T-helper 2 cell (primary cell): ENCODE measurements at places on chromosomes 5 and 9.
A peak's percentile ranks its signal among the peaks of the same experiment; 100 is the strongest.

- DNase-seq: no peak
These were observed 45.9 kb upstream of the RPL26L1 start for GRCh38 chr5:172913117-172913850.

GRCh38 chr5:23457780-23458179 is 49.6 kb upstream of the PRDM9 start:
- DNase-seq: no peak

- DNase-seq: no peak
These were observed 585.8 kb downstream of the TLE4 start for GRCh38 chr9:80157561-80157983.

DNA sequence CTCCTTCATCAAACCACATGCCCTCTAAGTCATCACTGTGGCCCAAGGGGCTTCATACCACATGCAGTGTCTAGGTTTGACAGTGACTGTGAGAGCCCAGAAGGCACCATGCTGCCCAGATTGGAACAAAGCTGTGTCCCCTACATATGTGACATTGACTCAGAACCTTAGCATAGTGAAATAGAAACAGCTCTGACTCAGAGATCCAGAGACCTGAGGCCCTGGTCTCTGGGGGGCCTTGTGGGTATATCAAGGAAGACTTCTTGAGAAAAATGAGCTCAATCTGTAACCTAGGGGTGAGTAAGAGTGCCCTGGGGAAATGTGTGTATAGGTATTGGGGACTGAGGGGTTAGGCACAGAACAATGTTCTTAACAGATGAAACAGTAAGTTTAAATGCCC is 7.1 kb upstream of the ENTREP1 start:
- DNase-seq: no peak

GRCh38 chr9:82975176-82975575 is 87.8 kb downstream of the RASEF start:
- no peak for DNase-seq

- peak; percentile 93 for DNase-seq
These were observed 13.3 kb downstream of the TRIM7 start for GRCh38 chr5:181191526-181192336.

GRCh38 chr5:72692231-72692637 is 124.2 kb upstream of the TNPO1 start:
- DNase-seq: no peak

DNA sequence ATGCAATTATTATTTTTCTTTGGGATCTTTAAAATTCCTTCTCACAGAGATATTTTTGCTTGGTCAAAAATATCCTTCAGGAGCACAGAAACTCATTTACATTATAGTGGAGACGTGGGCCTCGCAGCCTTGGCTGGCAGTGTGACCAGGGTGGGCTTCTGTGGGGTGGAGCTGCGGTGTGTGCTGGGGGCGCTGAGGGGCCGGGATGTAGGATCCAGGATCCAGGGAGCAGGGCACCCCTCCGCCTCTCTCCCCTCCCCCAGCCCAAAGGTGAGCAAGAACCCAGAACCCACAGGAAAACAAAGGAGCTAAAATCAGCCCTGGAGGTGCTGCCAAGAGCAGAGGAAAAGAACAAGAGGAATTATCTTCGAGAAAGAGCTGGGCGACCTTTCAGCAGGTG is 79.1 kb upstream of the OLFM1 start:
- no peak for DNase-seq

- no peak for DNase-seq
These were observed 43.0 kb upstream of the COL15A1 start for GRCh38 chr9:98900725-98901124.

- DNase-seq: no peak
These were observed 15.2 kb downstream of the TGFBR1 start for GRCh38 chr9:99119976-99120655.

GRCh38 chr5:43920422-43920821 is 317.4 kb downstream of the NNT start:
- DNase-seq: no peak

DNA sequence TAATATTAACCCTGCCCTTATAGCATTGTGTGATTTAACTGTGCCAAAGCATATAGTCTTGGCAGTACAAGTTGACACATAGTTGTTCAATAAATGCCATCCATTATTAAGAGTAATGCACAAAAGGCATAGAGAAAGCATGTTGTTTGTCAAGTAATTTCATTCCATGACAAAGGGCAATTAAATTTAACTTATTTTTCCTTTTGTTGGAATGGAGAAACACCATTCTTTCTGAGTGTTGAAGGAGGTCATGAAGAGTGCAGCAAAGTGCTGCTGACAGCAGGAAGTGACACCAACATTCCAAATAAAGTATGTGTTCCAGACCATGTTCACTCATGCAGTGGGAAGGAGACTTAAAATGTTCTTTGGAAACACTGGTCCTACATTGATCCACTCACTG is 29.1 kb downstream of the ANKDD1B start:
- no peak for DNase-seq

- no peak for DNase-seq
These were observed 1.5 kb downstream of the RORB start for GRCh38 chr9:74498621-74499095.

DNA sequence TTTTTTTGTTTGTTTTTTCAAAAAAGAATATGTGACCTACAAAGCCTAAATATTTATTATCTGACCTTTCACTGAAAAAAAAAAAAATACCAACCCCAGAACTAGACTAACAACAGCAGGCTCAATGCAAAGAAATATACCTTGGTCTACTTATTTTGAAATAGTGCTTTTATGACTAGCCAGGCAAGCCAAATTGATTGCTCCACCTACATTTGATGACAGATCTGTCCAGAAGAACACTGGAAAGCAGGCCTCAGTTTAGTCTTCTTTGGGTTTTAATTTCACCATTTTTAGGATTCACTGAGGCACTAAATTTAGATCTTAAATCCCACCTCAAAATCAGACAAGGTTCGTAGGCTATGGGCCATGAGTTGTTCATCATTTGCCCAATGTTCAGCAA is 97.3 kb downstream of the PLPP1 start:
- DNase-seq: no peak

GRCh38 chr5:161263191-161263590 is 283.3 kb downstream of the GABRB2 start:
- no peak for DNase-seq

DNA sequence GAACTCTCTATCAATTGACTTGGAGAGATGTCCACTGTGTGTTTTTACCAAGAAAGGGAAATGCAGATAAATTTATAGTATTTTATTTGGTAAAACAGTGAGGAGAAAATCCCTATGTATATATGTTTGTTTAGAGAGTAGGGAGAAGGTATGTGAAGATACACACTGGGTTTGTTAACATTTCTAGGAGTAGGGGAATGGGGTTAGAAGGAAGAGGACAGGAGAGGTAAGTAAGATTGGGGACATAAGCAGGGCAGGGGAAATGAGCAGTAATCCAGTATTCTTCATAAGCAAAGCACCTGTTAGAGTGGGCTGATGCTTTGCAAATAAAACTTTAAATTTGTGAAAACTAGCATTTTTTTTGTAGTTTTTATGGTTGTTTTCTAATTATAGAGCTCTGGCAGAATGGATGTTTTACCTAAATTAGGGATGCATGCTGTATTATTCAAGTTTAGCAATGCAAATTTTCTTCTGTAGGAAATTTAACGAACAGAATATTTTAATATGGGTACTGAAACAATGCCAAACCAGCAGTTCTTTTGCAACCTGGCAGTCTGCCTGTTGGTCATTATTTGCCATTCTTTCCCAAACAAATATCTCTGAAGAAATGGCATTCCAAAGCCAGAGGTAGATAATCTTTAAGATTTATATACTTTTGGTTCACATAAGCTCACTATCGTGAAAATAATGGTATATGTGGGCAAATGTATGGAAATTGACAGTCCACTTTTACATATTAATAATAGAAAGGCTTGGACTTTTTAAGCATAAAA is 19.4 kb upstream of the DCP2 start:
- no peak for DNase-seq

GRCh38 chr5:1545805-1546355 is 22.1 kb upstream of the LPCAT1 start:
- no peak for DNase-seq

- DNase-seq: no peak
These were observed 44.2 kb downstream of the NIPSNAP3B start for GRCh38 chr9:104808035-104808614.

DNA sequence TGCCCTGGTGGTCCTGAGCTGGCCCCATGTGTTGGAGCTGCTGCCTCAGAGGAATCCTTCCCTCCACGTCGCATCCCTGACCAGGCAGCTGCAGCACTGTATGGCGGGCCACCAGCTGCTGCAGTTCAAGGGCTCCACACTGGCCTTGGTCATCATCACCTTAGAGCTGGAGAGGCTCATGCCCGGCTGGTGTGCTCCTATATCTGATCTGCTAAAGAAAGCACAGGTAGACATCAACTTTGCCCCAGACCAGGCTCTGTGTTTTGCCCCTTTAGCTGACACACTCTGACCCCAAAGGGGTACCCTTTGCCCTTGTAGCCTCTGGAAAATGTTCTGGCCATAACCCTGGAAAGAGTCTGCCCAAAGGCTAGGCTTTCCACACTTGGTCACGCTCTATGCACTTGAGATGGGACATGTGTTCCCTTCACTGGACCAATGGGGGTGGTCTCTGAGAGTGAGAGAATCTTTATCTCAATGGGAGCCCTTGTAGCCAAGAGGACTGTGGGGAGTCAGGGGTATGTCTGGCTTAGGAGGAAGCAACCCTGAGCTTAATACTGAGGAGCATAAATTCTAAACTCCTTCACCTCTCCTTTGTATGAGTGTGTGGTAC is 4.8 kb downstream of the CCNI2 start:
- DNase-seq: no peak

DNA sequence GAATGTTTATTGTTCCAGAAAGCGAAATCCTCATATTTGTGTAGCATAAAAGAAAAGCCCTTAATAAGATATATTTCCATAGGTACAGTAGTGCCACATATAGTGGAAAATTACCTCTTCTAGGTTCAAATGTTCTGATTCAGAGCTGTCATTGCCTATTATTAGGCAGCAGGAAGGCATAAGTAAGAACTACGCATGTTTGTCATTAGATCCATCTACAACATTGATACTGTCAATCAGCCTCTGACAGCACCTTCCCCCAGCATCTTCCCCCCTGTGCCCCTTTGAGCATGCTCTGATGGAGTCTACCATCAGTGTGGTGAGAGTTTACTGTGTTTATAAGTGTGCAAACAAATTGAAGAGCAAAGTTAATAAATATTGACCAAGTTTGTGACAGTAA is 816.1 kb downstream of the TLE4 start:
- DNase-seq: no peak

DNA sequence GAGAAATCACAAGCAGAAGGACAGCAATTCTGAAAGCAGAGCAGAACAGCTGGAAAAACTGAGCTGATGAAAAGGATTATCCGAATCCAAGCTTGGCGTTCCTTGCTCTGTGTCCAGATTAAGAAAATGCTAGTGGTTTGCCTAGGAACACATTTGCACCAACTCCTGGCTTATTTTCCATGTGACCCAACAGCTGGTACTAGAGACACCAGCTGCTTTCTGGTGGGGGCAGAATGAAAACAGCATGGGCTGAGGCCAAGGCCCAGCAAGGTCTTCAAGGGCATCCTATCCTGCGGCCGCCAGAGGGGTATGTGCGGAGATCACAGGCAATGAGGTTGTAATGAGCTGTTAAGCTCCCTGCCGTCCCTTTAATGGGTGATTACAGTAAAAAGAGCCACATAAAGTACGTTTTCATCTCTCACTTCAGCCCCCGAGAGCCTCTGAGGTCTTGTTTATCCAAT is 131.5 kb downstream of the DOCK8 start:
- no peak for DNase-seq

DNA sequence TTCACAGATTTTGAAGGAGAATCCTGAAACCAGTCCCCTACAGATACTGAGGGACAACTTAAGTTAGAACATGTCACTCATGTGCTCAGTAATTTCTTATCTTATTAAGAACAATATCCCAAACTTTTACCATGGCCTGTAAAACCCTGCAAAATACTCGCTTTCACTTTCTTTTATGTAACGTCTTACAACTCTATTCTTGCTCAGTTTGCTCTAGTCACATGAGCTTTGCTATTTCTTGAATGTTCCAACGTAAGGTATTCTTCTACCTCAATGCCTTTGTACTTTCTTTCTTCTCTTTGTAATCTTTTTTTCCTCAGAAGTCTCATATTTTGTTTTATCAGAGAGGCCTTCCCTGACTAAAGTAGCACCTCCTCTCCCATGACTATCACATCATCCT is 14.1 kb downstream of the TMEM38B start:
- no peak for DNase-seq

DNA sequence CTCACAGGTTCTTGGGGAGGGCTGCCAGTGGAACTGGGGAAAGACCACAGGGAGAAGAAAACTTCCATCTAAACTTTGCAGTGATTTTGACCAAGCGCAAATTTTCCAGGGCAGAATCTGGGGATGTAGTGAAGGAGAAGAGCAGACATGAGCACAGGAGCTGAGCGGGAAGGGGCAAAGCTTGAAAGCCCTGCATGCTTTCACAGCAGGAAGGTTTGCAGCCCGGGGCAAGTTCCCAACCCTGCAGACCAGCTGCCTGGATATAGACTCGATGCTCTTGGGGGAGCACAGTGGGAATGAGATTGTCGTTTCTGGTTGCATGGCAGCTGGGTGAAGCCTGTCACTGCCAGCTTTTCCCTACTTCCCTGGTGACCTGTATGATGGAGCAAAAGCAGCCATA is 276.8 kb upstream of the RORB start:
- no peak for DNase-seq

GRCh38 chr5:153753645-153754432 is 263.4 kb downstream of the GRIA1 start:
- DNase-seq: no peak

DNA sequence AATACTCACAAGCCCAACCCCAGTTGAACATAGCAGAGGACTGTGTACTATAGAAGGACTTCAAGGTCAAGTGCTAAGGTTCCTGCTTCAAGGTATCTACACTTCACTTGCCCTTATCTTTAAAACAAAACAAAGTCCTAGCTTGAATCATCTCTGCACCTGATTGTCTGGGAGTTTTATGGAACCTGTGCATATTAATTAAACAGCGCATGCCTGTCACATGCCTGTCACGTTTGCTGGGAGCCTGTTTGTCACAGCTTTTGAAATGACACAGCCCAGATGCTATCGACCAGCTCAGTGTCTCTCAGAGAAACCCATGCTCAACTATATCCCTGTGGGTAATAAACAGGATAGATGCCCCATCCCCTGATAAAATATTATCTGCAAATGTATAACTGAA is 476.0 kb downstream of the ZSWIM6 start:
- no peak for DNase-seq
